Activated CD4-positive, alpha-beta T cell treated with anti-CD3 and anti-CD28 coated beads, Interleukin-2, amount 10 ng/mL, durations not matched to agents 7 days and 5 days (primary cell): ENCODE measurements at places on chromosomes 3 and 15. TPM values are rescaled to one million over a fixed set of nuclear protein-coding genes. Genes with fewer than 3 reads are reported as not detected.

The ZPLD1 gene
- total RNA-seq: not detected

The HRG gene
- not detected for total RNA-seq

The TMCO5A gene
- not detected for total RNA-seq

GRCh38 chr15:82536409-82537350 is 3.6 kb downstream of the RPS17 start:
- DNase-seq: peak; percentile 5

DNA sequence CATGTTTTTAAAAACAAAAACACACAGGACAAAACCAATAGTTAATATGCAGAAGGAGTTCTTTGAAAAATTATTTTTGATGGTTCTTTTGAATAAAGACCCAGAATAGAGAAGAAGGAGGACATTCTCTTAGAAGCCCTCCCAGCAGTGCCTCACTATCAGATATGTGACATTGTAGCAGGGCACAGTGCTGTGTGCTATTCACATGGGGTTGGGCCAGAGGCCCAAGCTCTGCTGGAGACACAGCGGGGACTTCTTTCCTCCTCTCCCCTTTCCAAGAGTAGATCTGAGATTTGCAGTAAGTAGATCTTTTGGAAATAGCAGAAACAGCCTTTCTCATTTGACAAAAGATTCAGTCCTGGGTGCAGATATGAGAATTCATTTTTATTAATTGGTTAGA is 6.3 kb downstream of the GYG1 start:
- DNase-seq: no peak

DNA sequence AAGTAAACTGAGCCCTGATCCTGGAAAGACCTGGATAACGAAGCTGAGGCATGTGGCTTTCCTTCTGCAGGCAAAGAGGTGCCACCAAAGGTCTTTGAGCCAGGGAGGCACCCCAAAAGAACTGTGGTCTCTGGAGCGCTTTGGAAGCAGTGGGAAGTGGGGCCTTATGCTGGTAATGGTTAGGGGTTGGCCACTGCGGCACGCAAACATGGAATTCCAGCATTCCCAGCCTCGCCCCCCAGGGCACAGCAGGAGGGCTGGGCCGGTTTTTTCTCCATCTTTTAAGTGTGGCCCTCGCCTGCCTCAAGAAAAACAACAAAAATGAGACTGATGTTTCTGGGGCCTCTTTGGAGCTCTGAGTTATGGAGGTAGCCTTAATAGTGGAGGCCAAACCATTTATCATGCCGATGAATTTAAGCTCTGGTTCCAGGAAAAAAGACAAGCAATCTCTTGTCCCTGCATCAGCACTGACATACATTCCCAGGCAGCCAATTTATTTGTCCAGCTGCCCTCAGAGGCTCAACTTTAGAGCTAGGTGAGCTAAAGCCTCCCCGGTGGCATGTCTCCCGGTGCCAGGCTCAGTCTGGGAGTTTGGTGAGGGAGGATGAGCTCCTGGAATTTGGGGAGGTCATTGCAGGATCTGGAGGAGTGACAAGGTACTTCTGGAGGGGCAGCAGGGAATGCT is 109.0 kb downstream of the TLE3 start:
- DNase-seq: no peak

DNA sequence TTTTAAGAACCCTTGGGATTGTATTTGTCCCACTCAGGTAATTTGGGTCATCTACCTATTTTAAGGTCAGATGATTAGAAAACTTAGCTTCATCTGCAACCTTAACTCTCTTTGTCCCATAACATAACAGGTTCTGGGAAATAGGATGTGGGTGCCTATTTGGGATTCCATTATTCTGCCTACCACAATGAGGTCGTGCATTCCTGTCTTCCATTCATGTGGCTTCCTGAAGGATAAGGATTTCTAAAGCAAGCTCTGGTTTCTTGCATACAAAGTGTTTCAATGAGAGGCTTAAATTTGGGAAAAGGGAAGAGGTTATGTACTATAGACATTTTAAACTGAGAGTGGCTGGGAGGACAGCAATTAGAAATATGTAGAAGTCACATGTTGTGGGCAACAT is 190.3 kb downstream of the MCTP2 start:
- DNase-seq: no peak
